ENCODE measurements at places on chromosomes 6 and 20. TPM values are rescaled to one million over a fixed set of nuclear protein-coding genes. Genes with fewer than 3 reads are reported as not detected.

Gene MYLIP
- total RNA-seq = 6.8 TPM

Gene EZR
- 25.2 TPM for total RNA-seq

Gene TRAPPC3L
- not detected for total RNA-seq

Gene REM1
- not detected for total RNA-seq

Gene RNF144B
- 0.74 TPM for total RNA-seq

Gene LAMA5
- total RNA-seq = 6.5 TPM

Gene AVP
- not detected for total RNA-seq

Gene OR2H1
- not detected for total RNA-seq

Gene SLC26A8
- total RNA-seq = not detected

Gene SIRPD
- total RNA-seq = not detected

Gene NKX2-4
- total RNA-seq = not detected

Gene B3GALT4
- total RNA-seq = 4.2 TPM

Gene DPPA5
- not detected for total RNA-seq

Gene RBL1
- total RNA-seq = 11.4 TPM

Gene GINM1
- 92.1 TPM for total RNA-seq

Gene BNIP5
- not detected for total RNA-seq

Gene PKIB
- 5.9 TPM for total RNA-seq

Gene NRN1
- 0.30 TPM for total RNA-seq

Gene LSM14B
- total RNA-seq = 39.2 TPM

Gene BEND6
- total RNA-seq = 14.3 TPM

Gene TAF8
- total RNA-seq = 11.0 TPM

Gene BCAS1
- not detected for total RNA-seq

Gene GSTA1
- total RNA-seq = not detected

Gene RSPO3
- total RNA-seq = 1.2 TPM

Gene C6orf47
- 16.6 TPM for total RNA-seq

Gene TINAG
- total RNA-seq = not detected

Gene RAET1G
- 1.8 TPM for total RNA-seq

Gene SEL1L2
- not detected for total RNA-seq

Gene RPS10
- 934 TPM for total RNA-seq

Gene FYN
- total RNA-seq = 40.1 TPM

Gene DDX43
- 1.8 TPM for total RNA-seq

Gene DNAH8
- total RNA-seq = not detected

Gene MUC22
- total RNA-seq = not detected

Gene GABRR1
- total RNA-seq = not detected

Gene CAP2
- total RNA-seq = 27.6 TPM

Gene ADGRB3
- not detected for total RNA-seq

Gene TP53INP2
- total RNA-seq = 5.0 TPM

Gene PRICKLE4
- total RNA-seq = 1.2 TPM

Gene SNAP25
- 5.6 TPM for total RNA-seq

Gene WASF1
- 6.2 TPM for total RNA-seq

Gene FGD2
- total RNA-seq = not detected

Gene SRMS
- total RNA-seq = not detected

Gene SOX18
- not detected for total RNA-seq

Gene PAK1IP1
- 22.0 TPM for total RNA-seq

Gene CAGE1
- not detected for total RNA-seq

Gene SUMO4
- 2.1 TPM for total RNA-seq

Gene GHRH
- total RNA-seq = not detected

Data from smooth muscle cell of the umbilical artery (primary cell).